ENCODE measurements at places on chromosomes 5 and 9.

GRCh38 chr5:122465031-122465577, 153.1 kb downstream of the SNCAIP start:
- DNase-seq, result no peak

GRCh38 chr5:116492016-116492623, 82.5 kb downstream of the SEMA6A start:
- DNase-seq, result no peak

DNA sequence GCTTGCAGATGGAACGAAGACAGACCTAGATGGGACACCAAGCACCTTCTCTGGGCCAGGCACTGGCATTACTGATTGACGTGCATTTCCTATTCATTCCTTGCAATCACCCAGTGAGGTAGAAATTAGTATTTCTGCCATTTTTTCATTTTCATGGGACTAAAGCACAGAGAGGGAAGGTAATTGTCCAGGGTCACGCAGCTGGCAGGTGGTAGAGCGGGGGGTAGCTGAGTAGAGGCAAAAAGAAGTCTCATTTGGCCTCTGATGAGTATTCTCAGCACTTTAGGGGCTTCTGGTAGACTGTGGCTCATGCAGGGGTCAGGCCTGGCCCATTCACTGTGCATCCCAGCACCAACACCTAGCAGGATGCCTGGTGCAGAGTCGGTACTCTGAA, 19.5 kb upstream of the DUSP1 start:
- no peak for DNase-seq

- no peak for DNase-seq
Observed at GRCh38 chr9:83029531-83030137, 33.3 kb downstream of the RASEF start.

GRCh38 chr5:177090813-177091212, 4.1 kb downstream of the FGFR4 start:
- no peak for DNase-seq

DNA sequence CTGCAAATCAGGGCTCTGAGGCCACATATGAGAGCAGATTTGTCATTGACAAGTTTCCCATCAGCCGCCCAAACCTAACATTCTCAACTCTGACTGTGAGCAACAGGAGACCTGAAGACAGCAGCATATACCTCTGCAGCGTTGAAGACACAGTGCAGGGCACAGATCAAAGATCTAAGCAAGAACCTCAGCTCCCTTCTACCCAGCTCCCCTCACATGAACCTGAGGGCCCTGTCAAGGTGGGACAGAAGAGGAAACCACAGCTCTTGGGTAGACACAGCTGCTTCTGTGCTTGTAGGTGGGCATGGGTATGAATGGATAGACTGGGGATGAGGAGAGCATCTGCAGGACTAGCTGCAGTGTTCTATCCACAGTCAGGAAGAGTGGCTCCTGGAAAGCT, 8.7 kb upstream of the PRSS3 start:
- no peak for DNase-seq

- no peak for DNase-seq
Observed at GRCh38 chr5:174589599-174589998, 134.8 kb upstream of the MSX2 start.
